ENCODE measurements at places on chromosomes 1 and 21.

DNA sequence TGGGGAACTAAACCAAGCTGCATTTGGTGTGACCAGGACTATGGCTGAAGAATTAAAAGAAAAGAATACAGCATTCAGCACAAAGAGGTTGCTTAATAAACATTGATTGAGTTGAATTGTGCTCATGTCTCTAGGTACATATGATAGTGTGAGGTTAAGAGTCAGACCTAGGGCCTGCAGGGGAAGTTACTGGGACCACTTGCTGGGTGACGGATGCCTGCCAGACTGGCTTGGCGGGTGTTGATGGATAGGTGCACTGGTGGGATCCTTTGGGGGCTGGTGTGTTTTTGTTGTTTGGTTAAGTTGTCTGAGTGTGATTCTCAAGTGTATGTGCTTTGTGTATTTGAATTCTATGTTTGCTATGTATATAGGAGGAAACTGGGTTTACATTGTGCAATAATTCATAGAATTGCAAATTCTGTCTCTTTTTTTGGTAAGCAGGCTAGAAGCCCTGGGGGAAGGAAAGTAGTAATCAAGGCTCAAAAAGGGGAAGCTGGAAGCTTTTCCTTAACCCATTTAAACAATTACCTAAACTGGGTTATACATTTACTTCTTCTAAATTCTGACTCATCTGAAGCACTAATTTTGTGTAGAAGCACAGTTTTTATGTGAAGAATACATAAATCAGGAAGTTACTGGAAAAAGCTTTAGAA lies 1.8 kb downstream of the CD101 start:
- no peak for DNase-seq

DNA sequence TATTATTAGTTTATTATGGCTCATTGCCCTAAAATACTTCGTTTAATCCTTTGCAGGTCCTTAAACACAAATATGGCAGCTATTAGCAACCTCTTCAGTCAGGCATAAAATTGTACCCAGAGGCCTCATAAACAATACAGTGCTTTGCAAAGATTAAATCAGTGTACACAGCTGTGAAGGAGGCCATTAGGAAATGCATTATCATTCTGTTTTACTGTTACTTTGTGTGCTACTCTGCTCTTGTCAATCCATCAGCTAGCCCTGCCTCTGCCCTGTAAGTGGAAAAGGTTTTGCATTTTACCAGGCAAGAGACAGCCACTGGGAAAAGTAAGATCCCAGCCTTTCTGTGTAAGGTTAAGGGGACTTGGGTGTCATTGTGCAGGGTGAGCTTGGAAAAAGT lies 415.7 kb upstream of the DAB1 start:
- no peak for DNase-seq

- no peak for DNase-seq
These were observed 172.5 kb downstream of the PLPP3 start for GRCh38 chr1:56406821-56407220.

- DNase-seq = no peak
These were observed 362.3 kb upstream of the VAMP3 start for GRCh38 chr1:7408771-7409150.

- no peak for DNase-seq
These were observed 18.6 kb downstream of the AZIN2 start for GRCh38 chr1:33099290-33100118.

- no peak for DNase-seq
These were observed 124.2 kb downstream of the KCNJ6 start for GRCh38 chr21:37792046-37792445.

DNA sequence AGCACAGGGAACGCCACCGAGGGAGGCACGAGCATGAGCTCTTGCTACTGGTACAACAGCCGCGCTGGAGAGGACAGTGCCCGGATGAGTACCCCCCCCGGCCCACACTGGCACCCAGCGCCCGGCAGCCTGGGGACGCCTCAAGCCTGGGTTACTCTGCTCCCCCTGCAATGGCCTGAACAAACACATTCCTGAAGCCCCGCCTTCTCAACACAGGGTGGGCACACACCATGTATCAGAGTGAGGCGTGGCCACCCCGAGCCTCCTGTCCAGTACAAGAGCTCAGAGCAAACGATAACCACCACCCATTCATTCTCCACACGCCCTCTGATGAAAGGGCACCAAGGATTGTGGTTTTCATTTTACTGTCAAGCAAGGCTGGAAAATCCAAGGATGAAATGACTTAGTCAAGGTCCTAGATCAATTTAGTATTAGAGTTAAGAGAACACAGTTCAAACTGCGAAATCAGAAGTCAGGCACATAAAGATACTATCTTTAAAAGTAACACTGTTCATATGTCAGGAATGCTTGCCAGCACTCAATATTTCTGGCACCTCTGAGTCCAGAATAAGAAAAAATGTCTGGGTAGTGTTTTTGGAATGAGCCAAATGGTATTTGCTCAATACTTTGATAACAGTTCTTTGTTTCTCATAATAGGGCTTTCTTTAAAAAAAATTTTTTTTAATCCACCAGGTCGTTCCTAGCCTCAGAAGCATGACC lies 22.0 kb downstream of the UBE2G2 start:
- DNase-seq = no peak

- DNase-seq = no peak
These were observed 340.1 kb upstream of the ESRRG start for GRCh38 chr1:217063172-217063908.

DNA sequence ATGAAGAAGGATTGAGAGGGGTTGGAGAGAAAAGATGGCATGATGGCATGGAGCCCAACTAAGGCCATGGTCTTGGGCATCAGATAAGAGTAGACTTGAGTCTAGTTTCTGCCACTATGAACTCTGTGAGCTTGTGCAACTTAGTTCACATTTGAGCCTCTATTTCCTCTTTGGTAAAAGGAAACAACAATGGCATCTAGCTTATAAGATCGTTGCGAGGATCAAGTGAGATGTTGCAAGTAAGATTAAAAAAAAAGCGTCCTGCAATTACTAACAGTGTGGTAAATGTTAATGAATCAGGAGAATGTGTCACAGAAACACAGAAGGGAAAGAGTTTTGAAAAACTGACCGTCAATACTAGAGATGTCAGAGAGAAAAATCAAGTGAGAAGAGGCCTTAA lies 202.9 kb upstream of the FGGY start:
- DNase-seq = no peak

- DNase-seq = no peak
These were observed 22.9 kb downstream of the MEF2D start for GRCh38 chr1:156477526-156478249.

DNA sequence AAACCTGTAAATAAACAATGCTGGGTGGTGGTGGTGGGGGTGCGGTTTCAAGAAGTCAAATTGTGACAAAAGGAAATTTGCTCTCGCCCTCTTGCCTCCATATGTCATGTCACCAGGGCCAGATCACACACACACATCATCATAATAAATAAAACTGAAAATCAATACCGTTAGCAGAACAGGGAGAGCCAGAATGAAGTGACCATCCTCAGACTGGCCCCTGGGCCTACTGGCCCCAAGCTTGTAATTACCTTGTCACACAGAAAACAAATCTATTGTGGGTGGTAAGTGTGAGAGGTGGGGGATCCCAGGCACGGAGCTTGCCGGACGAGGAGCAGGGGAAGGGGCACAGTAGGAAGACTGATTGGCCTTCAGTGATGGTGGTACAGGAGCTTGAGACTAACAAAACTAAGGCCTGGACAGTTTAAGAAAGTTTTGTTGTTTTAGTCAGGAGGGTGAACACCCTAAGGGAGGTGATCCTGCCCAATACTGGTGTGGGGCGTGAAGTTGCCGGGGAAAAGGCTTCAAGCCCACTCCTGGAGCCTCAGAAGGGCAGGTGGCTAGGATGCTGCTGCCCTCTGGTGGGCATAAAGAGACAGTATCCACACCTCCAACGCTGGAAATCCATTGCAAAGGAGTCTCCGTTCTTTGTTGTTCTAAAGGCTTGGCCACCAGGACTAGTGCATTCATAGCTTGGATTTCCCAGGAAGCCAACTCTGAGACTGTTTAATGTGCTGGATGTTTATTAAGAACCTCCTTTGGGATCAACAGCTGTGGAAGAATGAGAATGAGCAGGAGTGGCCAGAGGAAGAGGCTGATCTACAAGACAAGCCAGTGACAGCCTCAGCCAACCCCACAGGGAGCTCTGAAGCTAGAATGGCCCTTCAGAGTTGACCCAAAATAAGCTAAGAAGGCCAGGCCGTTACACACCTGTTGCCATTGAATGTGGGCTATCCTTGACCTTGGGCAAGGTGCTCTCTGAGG lies 8.1 kb upstream of the C1orf216 start:
- peak; percentile 50 for DNase-seq

GRCh38 chr1:37673920-37674319 lies 18.4 kb upstream of the CDCA8 start:
- DNase-seq = no peak

- DNase-seq = peak; percentile 37
These were observed 1030.9 kb downstream of the AMY1C start for GRCh38 chr1:104780470-104781078.

GRCh38 chr21:37281993-37282392 lies 14.9 kb upstream of the VPS26C start:
- peak; percentile 20 for DNase-seq

DNA sequence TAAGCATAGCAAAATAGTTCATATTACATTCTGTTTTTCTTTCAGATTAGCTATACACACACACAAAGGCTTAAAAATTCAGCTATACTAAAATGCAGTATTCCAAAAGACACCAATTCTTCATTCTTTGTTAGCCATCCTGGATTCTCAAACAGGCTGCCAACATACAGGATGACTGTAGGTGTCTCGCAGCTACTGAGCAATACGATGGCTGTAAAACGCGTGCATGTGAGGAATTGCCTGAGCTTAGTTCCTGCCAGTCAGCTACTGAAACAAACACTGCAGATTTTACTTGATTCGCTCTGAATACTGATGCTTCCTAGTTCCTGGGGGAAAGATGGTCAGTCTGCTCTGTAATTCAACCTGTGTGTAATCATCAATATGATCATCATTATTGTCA lies 24.7 kb upstream of the HMGN1 start:
- DNase-seq = peak; percentile 50

DNA sequence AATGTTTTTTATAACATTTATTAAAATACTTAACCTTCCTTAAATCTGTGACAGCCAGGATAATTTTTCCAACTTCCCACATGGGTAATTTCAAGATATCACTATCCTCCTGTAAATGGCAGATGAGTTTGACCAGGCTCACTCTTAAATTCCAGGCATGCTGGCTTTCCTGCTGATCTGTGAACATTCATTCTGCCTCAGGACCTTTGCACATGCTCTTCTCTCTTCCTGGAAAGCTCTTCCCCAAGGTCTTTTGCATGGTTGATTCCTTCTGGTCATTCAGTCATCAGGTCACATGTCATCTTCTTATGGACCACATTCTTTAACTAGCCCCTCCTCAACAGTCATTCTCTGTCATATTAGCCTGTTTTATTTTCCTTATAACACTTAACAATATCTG lies 5.7 kb downstream of the ST6GALNAC5 start:
- no peak for DNase-seq

DNA sequence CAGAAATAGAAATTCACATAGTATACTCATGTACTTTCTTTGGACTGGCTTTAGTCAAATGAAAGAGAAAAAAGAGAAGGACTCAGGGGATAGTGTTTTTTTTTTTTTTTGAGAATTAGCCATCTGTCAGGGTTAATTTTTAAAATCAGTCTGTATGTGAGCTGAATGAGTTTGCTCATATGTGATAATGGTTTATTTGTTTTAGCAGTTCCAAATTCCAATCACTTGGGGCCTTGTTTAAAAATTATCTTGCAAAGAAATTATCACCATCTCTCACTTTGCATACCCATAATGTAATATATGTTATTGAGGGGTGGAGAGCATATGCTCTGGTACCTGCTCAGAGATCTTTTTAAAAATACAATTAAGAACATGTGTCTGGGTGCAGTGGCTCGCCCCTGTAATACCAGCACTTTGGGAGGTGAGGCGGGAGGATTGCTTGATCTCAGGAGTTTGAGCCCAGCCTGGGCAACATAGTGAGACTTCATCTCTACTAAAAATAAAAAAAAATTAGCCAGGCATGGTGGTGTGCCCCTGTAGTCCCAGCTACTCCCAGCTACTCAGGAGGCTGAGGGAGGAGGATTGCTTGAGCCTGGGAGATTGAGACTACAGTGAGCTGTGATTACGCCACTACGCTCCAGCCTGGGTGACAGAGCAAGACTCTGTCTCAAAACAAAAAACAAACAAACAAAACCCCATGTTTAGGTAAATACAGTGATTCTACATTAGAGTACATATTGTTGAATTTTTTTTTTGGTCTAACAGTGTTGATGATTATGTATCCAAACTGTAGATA lies 19.7 kb downstream of the GNAI3 start:
- no peak for DNase-seq

DNA sequence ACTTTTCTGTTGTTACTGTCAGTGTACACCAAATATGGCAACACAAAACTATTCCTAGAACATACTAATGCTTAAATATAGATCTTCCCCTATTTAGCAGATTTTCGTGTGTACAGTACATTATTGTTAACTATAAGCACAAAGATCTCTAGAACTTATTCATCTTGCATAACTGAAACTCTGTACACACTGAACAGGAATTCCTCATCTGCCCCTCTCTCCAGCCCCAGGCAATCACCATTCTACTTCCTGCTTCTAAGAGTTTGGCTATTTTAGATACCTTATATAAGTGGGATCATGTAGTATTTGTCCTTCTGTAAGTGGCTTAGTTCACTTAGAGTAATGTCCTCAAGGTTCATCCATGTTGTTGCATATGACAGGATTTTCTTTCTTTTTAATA lies 4.5 kb upstream of the RGL1 start:
- no peak for DNase-seq

- no peak for DNase-seq
These were observed 18.6 kb downstream of the C1orf185 start for GRCh38 chr1:51120629-51121028.

DNA sequence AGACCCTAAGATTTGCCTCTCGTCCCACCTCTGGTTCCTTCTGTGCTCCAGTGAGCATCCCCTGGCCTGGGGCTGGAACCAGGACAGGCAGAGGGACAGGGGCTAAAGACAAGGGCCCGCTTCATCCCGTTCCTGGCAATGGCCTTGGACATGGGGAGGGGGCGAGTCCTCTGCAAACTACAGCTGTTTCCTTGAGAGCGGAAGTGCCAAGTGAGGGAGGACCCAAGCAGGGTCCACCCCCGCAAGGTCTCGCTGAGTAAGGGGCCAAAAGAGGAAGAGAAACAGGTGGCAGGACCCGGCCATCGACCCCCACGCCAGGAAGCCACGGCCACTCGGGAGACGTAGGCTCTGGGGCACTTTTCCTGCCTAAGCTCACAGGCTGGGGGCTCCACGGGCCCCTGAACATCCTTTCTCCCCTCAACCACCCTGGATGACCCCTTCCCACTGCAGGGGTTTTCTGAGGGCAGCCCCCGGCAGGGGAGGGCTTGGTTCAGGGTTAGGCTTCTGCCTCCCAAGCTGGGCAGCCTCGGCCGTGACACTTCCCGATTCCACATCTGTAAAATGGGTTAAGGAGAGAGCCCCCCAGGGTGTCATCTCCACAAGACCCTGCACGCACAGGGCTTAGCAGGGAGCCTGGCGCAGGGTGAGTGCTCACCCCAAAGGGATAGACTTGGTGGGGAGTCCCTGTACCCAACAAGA lies 17.9 kb upstream of the PLEKHG5 start:
- DNase-seq = no peak

DNA sequence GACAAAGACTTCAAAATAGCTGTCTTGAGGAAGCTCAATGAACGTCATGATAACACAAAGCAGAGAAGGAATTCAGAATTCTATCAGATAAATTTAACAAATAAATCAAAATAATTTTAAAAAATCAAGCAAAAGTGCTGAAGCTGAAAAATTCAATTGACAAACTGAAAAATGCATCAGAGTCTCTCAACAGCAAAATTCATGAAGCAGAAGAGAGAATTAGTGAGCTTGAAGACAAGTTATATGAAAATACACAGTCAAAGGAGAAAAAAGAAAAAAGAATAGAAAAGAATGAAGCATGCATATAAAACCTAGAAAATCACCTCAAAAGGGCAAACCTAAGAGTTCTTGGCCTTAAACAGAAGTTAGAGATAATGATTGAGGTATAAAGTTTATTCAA lies 21.0 kb upstream of the UHMK1 start:
- DNase-seq = no peak
